Activated CD4-positive, CD25-positive, alpha-beta regulatory T cell treated with anti-CD3 and anti-CD28 coated beads, Interleukin-2, amount 50 U/mL, for 16 hours (primary cell): ENCODE measurements at places on chromosomes 11 and 22.

- no peak for DNase-seq
Measured at GRCh38 chr11:6285019-6285418, 25.4 kb downstream of the CCKBR start.

DNA sequence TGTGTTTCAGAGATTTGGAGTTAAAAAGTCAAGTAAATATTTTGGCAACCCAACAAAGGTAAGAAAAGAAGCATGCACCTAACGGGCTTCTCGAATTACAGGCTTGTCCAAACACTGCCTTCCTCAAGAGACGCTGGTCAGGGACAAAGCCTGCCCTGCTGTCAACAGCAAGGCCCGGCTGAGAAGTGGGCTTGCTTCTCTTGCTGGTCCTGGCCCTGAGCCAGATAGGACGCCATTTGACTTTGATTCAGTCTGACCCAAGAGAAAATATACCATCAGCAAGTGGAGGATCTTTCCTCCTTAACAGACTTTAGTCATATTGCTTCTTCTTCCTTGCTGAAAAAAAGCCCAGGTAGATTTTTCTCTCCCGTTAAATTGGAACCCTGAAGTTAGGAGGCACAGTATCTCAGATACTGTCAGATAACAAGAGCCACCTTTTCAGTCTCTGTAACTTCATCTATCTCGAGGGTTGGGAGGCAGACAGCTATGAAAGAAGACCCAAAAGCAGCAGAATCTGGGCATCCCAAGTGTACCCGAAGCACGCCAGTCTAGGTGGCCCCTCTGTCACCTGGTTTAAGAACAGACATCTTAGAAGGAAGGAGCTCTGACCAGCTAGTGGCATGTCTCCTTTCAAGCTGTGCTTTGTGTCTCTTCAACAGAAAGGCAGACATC, 57.5 kb downstream of the C22orf31 start:
- DNase-seq, result no peak

DNA sequence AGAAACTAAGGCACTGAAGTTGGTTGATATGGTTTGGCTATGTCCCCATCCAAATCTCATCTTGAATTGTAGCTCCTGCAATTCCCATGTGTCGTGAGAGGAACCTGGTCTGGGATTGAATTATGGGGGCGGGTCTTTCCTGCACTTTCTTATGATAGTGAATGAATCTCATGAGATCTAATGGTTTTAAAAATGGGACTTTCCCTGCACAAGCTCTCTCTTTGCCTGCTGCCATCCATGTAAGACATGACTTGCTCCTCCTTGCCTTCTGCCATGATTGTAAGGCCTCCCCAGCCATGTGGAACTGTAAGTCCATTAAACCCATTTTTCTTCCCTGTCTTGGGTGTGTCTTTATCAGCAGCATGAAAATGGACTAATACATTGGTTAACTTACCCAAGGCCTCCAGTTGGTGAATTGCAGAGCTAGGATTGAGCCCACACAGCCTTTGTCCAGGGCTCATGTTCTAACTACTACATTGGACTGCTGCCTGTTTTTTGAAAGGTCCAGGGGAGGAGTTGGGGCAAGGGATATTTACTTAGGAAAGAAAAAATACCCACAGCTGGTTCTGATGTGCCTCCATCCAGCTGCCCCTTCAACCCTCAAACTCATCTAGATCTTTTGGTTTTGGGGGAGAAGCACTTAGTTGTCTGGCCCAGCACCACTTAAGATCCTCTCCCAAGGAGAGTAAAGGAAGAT, 107.8 kb upstream of the NAV2 start:
- DNase-seq, result no peak

- DNase-seq, result no peak
Measured at GRCh38 chr11:108805030-108805429, 140.2 kb downstream of the DDX10 start.

GRCh38 chr11:58629857-58630256, 7.4 kb downstream of the CNTF start:
- no peak for DNase-seq

DNA sequence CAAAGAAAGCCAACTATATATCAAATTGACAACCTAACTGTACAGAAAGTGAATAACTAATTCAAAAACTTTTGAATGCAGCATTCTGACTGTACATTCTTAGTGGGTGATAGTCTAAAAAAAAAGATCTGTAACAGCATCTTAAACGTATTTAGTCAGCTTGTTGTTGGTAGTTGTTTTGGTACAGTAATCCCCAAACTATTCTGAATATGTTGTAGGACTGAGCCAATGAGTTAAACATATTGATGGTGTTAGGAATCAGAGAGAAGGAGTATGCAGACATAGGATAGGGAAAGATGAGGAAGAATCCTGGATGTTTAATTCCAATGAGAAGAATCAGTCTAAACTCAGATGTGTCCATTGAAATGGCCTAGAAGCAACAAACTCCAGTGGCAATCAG, 41.9 kb upstream of the KIRREL3 start:
- no peak for DNase-seq

GRCh38 chr11:95035316-95035715, 10.3 kb downstream of the KDM4E start:
- DNase-seq, result no peak

DNA sequence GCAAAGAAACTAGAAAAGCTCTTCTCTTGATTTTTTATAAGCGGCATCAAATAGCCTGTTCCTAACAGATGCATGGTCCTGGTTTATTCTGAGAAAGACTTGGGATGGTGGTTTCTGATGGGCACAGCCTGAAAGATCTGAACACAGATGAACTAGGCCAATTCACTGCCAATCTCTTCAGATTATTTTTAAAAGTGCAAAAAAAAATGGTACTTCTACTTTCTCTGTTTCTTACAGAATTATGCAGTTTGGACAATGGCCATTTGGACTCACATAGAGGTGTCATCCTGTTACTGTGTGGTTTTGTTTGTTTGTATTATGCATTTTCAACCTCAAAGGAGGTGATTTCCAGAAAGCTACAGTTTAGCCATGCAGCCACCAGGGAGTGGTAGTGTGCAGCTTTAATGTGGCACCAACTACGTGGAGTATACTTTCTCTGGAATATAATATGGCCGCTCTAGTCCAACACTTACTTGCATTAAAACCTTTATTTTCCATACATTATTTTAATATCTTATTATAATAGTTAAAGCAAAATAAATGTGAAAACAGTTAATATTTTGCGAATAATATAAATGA, 469.8 kb upstream of the KIRREL3 start:
- no peak for DNase-seq

DNA sequence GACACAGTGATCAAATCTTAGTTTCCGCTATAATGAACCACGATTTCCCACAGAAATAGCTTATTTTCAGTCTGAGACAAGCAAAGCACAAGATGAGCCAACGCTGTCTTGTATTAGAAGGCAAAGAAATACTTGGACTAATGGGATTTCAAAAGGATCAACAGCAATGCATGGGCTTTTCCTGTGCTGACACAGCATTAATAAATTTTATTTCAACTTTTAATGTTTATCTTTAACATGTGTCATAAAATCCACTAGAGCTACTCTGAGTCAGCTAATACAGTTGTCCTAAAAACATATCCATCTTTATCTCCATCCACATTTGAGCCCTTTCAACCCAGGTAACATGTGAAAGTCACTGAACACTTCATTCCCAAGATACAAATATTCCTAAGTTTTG, 15.5 kb upstream of the SLC25A17 start:
- DNase-seq, result no peak

GRCh38 chr11:68878022-68878421, 25.6 kb downstream of the MRPL21 start:
- no peak for DNase-seq

DNA sequence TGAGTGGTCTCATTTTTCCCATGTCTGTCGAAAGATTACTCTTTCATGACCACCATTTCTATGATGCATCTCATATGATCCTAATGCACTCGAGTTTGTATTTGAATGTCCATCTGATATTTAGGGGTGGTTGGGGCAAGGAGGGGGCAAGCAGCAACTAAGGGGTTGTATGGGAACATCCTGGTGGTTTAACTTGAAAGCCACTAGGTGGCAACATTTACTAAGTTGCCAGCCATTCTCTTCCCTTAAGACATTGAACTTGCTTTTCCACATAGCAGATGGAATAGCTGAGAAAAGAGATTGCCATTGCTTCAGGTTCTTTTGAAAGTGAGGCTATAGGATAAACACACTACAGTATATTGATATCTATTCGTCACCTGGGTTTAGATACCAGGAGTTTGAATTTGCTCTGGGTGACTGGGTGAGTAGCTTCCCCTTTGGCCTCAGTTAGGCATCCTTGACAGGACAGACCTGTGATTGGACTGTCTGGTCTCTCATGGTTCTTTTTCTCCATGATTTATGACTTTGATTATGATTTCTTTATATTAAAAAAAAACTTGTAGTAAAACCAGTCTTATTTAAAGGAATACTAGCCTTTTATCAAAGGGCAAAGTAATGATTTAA, 32.4 kb downstream of the NF2 start:
- no peak for DNase-seq

- DNase-seq, result no peak
Measured at GRCh38 chr11:43736502-43737200, 56.1 kb downstream of the HSD17B12 start.

GRCh38 chr11:44446366-44446762, 119.1 kb upstream of the CD82 start:
- no peak for DNase-seq

- DNase-seq, result no peak
Measured at GRCh38 chr11:75792997-75793800, 21.8 kb upstream of the UVRAG start.

GRCh38 chr11:945986-946385, 20.3 kb downstream of the AP2A2 start:
- no peak for DNase-seq

DNA sequence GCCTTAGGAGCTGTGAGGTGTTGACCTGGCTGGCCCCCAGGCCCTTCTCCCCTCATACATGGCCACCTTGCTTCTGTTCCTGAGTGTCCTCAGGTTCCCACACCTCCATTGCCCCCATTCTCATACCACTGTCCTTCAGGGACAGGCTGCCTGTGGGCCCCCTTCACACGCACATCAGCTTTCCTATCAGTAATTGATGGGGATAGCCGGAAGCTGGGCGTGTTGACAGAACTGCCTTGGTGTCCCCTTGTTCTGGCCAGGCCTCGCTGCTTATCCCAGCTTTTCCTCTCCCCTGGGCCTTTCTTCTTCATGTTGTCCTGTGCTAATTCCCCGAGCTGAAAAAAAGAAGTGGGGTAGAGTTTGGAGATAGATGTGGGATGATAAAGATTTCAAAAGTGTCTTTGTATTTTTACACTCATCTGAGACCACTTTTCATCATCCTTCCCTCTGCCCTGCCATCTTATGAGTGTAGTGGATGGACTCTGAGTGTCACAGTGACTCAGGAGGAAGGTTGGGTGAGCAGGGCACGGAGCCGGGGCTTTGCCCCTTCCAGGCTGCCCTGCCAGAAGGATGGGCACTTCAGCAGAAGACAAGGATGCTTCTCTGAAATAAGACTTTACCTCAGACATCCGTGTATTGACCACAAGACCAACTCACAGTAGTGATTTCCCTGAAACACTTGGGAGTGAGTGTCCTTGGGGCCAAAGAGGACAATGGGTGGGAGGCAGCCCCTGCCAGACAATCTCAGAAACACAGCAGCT, 42.8 kb downstream of the MED15 start:
- no peak for DNase-seq

DNA sequence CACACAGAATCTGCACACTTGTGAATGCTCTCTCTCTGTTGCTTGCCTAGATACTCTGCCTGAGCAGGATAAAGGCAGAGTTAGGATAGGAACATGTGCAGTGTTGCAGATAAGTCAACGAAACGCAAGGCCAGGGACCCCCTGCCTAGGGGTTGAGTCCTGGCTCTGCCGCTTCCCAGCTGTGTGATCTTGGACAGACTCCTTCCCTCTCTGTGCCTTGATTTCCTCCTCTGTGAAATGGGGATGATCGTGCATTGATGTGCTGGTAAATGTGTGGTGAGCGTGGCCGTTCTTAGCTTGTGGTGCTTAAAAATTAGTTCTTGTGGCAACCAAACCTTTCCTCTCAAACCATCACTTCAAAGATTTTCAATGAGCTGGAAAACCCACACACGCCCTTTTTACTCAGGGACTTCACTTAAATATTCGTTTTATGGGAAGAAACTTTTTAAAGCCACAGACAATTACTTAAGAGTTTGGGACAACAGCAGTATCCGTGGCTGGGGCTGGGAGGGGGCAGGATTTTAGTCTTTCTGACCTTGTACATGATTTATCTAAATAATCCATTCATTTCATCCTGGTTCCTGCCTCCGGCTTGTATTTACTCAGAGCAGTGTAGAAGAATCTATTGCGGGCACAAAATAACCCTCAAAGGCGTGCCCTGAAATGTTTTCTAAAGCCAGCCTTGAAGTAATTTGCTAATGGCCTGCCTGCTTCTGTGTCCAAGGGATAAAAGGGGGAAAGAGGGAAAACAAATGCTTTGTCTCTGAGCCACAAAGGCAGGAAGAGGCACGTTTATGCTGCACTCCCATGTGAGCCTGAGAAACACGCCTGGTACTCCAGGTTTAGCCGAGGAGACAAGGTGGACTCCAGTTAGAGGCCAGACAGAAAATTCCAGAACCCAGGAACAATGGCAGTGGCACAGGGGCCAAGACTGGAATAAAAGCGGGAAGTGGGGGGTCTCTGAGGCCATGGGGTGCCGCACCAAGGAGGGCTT, 85.0 kb upstream of the CRYBB3 start:
- no peak for DNase-seq

DNA sequence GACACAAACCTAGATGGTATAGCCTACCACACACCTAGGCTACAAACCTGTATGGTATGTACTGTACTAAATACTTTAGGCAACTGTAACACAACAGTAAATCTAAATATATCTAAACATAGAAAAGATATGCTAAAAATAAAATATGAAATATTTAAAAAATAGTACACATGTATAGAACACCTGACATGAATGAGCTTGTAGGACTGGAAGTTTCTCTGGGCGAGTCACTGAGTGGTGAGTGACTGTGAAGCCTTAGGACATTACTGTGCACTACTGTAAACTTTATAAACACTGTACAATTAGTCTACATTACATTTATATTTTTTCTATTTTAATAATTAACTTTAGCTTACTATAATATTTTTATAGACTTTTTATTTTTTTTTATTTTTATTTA, 1301.3 kb downstream of the FAM181B start:
- DNase-seq, result no peak

GRCh38 chr11:22787551-22788162, 41.9 kb downstream of the SVIP start:
- DNase-seq, result peak; percentile 0

- no peak for DNase-seq
Measured at GRCh38 chr11:35029979-35030682, 108.8 kb upstream of the CD44 start.

- DNase-seq, result no peak
Measured at GRCh38 chr11:123264431-123264780, 69.4 kb upstream of the CLMP start.

GRCh38 chr22:31290494-31291471, 1.5 kb downstream of the PIK3IP1 start:
- peak; percentile 91 for DNase-seq

DNA sequence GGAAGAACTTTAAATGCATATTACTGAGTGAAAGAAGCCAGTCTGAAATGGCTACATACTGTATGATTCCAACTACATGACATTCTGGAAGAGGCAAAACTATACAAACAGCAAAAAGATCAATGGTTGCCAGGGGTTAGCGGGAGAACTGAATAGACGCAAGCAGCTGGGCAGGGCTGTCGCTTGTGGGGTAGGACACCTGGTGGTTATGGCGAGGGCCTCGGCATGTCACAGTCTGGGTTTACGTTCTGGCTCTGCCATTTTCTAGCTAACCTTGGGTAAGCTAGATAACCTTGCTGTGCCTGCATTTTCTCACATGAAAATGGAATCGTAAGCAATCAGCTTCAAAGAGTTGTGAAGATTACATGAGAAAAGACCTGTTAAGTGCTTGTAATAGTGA, 55.2 kb upstream of the SYT13 start:
- no peak for DNase-seq
